Adipocyte (in vitro differentiated cells): ENCODE measurements at places on chromosomes 3 and 15.
A peak's percentile ranks its signal among the peaks of the same experiment; 100 is the strongest.

- DNase-seq, result peak; percentile 63
These were observed 64.6 kb downstream of the CYP11A1 start for GRCh38 chr15:74302821-74303359.

GRCh38 chr3:87822563-87822962 is 236.2 kb downstream of the CGGBP1 start:
- no peak for DNase-seq

- DNase-seq, result no peak
These were observed 166.6 kb downstream of the BBX start for GRCh38 chr3:107689355-107689754.

GRCh38 chr15:74294010-74294409 is 57.9 kb downstream of the CCDC33 start:
- DNase-seq, result no peak

DNA sequence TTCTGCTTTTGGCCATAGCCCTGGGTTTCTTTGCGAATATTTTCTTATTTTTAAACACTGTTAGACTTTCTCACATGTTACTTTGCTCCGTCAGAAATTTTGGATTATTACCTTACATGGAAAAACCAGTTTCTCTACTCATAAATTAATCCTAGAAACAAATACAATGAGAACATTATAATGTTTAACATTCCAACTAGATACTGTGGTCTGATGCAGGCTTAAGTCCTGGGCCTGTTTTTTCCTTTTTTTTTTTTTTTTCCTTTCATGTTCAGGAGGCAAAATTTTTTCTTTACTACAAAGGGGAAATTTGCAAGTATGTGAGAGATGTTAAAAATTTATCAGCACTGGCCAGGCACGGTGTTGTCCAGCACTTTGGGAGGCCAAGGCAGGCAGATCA is 28.9 kb downstream of the POPDC2 start:
- DNase-seq, result peak; percentile 5

DNA sequence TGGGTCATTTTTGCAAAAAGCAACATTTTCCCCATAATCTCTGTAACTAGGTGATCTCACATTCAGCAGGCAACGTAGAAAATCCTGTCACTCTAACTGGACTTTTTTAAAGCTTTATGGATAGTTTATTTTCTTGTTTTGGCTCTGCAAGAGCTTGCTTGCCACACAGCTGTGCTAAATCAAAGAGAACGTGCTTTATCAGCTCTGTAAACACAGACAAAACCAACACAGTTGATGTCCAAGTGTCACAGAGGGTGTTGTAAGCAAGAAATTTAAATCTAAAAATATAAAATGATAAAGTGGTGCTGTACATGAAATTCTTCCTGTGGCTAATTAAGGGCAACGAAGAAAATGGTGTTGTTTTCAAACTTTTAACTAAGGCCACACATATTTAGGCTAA is 97.5 kb upstream of the STAC start:
- DNase-seq, result no peak

DNA sequence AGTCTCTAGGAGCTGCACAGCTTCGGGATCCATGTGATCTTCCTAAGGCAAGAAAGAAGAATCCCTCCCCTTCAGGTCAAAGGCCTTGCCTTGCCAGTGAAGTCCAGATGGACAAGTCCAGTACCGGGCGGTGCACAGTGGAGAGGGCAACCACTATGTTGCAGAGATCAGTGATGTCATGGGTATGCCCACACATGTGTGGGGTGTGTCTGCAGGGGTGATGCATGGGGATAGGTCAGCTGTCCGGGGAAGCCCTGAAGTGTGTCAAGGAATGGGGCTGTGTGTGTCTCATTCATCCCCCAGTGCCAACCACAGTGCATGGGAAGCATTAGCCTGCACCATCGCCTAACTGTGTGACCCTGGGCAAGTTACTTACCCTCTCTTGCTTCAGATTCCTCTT is 66.5 kb downstream of the TLE3 start:
- no peak for DNase-seq

DNA sequence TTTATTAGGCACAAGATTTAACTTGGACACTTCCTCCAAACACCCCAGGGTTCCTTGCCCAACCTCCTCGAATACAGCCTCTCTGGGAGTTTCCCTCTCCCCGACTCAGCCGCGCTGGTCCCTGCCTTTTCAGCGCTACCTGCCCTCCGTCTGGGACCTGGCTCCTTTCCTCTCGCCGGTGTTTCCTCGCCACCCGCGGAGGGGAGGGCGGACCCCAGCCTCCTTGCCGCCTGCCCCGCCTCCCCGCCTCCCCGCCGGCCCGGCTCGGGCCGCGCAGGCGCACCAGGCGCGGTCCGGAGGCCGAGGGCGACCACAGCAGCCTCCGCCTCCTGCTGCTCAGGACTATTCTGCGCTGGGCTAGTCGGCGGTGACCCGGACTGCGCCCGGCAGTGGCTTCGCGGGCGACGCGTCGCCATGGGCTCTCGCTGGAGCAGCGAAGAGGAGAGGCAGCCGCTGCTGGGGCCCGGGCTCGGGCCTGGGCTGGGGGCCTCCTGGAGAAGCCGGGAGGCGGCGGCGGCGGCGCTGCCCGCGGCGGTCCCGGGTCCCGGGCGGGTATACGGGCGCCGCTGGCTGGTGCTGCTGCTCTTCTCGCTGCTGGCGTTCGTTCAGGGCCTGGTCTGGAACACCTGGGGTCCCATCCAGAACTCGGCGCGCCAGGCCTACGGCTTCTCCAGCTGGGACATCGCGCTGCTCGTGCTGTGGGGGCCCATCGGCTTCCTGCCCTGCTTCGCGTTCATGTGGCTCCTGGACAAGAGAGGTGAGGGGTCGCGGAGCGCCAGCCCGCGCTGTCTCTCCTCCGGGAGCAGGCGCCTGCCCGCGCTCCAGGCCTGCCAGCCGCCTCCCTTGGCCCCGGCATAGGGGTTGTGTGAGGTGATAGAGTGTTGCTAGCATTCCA is at the start of gene SLC49A4:
Gene SLC49A4, plus strand, starts transcription at position 291 of the 895 bp plus-strand sequence. Its CDS starts 124 bp downstream, at position 415.
- DNase-seq, result peak; percentile 89

GRCh38 chr15:39360452-39360851 is 220.4 kb upstream of the THBS1 start:
- DNase-seq, result peak; percentile 17

DNA sequence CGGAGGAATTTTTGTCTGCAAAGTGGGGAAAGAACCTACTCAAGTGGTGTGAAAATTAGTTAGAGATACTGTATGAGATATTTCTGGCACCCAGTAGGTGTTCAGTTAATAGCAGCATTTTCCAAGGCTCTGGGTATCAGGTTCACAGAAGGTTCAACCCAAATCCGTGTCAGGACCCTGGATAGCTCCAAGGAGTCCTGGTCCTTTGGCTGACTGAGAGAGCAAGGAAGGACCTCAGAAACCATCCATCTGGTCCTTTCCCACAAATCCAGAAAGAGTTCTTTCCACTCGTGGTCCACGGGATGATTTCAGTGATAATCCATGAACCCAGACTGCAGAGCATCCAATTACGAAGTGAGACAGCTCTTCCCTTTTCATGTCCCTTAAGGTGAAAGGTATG is 51.4 kb downstream of the SLC6A11 start:
- peak; percentile 32 for DNase-seq

DNA sequence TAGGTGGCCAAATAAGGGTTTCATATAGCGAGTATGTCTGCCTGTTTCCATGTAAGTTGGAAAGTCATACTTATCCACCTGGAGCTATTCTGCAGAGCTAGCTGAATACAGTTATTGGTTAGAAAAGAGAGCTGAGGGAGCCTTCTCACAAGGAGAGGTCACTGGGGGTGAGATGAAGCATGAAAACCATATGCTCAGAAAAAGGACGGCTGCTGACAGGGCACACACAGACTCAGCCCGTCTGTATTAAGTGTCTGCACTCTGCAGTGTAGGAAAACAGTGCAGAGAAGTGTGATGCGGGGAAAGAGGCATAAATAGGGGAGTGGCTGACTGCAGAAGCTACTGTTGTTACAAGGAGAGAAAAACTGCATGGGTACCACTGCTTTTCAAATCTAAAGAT is 58.2 kb downstream of the C3orf70 start:
- DNase-seq, result no peak

DNA sequence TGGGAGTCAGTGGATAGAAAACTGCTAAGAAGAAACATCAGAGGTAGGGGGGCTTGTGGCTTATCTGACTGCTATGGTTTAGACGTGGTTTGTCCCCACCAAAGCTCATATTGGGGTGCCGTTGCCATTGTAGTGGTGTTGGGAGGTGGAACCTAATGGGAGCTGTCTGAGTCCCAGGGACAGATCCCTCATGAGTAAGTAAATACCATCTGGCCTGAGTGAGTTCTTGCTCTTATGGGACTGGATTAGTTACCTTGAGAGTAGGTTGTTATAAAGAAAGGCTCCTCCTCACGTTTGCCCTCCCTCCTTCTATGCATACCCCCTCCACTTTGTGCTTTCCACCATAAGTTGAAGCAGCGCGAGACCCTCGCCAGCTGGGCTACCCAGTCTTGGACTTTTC is 53.4 kb upstream of the VILL start:
- no peak for DNase-seq

DNA sequence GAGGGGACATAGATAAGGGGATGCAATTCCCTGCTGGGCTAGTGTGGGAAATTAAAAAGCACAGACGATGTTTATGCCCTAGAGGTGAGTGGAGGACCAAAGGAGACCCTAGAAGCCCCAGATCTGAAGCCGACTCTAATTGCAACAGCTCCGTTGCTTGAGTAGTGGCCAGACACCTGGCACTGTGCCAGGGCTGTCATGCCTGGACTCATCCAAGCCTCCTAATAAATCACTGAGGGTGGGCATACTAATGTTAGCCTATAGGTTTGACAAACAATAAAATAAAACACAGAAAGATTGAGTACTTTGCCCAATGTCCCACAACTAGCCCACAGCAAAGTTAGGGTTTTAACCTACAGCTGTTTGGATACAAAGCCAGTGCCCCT is 25.4 kb upstream of the MRPS22 start:
- DNase-seq, result no peak
